ENCODE measurements at places on chromosomes 2 and 18. TPM values are rescaled to one million over a fixed set of nuclear protein-coding genes. Genes with fewer than 3 reads are reported as not detected.

- DNase-seq: no peak
These were observed 149.4 kb upstream of the CDH20 start for GRCh38 chr18:61183798-61184197.

DNA sequence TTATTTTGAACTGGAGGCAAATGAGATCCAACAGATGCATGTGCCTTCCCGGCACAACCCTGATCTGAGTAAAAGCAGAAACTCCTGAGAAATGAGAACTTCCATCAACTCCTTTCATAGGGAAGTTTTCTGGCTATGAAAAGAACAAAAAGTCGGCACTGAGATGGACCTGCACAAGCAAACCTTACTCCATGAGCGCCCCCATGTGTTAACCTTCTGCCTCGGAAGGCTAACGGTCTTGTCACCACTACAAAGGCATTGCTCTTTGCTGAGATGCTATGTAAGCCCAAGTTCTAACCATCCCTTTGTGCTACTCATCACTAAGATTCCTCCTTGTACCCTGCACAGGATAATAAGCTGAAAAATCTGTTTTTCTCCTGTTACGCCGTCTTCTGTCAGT, 57.3 kb upstream of the SULT1C3 start:
- DNase-seq: no peak

DNA sequence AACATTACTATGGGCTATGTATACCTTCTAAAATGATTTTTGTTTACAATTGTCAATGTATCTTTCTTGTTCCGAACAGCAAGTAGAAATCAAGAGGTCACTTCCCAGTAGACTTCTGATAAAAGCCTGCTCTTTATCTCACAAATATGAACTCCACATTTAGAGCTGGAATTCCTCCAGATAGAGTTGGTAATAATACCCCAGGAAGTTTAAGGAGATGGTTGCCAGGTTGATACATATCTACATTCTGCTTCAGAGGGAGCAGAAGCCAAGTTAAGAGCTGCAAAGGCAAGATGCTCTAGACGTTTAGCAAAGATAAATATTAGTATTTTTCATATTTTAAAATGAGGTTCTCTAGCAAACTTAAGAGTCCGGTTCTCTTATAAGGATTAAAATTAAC, 267.0 kb downstream of the ERBB4 start:
- no peak for DNase-seq

The CCDC74A gene
- 3.2 TPM for total RNA-seq

The GAL3ST2 gene
- total RNA-seq: 1.4 TPM

The NPHP1 gene
- 0.79 TPM for total RNA-seq

The ELMOD3 gene
- 20.6 TPM for total RNA-seq

The VAMP8 gene
- total RNA-seq: 97.9 TPM

DNA sequence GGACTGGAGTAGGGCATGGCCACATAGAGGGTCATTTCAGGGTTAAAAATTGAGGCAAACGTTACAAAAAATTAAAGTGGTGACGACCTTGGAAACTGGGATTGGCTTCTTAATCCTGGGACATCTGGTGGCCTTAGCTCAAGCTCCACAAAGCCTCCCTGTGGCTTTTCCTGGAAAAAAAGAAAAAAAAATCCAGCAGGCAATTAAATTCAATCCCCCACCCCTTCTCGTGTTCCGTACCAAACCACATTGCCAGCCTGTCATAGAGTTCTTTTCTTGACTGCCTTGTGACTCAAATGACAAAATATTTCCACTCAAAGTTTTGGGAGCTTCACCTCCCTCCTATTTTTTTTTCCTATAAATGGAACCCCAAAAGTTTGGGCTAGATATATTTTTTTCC, 195.6 kb downstream of the HRH4 start:
- no peak for DNase-seq

Data from T-cell (primary cell).